ENCODE measurements at places on chromosomes 12 and 14.

DNA sequence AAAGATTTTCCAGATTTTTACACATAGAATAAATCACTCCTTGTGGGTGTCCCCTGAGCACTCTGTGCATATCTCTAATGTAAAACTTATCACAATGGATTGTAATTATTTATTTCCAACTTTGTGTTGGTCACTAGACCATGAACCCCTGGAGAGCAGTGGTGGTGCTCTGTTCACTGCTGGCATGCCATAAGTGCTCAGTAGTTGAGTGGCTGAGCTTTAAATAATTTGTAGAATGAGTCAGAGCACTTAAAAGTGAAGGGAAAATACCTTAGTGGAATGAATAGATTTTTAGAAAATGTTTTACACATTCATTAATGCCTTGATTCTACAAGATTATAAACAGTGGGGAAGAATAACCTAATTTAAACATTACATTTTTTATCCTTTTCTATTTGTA is 6.3 kb downstream of the MGAT4C start:
- no peak for DNase-seq

DNA sequence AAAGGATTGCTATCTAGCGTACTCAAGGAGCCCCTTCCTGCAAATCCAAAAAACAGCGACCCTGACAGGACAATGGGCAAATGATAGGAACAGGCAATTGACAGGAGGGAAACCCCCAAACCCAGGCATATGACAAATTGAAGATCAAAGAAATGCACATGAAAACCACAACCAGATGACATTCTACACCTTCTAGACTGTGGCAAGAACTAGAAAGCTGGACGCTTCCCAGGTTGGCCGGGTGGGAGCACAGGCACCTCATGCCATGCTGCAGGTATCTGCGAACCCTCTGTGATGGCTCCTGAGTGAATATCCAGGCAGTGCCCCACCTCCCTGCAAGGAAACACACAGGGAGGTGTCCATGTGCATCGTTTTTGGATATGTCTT is 37.1 kb downstream of the CMKLR1 start:
- DNase-seq: no peak

GRCh38 chr14:40240245-40240859 is 808.1 kb upstream of the FBXO33 start:
- no peak for DNase-seq

GRCh38 chr12:66449531-66449930 is 147.2 kb downstream of the HELB start:
- no peak for DNase-seq

DNA sequence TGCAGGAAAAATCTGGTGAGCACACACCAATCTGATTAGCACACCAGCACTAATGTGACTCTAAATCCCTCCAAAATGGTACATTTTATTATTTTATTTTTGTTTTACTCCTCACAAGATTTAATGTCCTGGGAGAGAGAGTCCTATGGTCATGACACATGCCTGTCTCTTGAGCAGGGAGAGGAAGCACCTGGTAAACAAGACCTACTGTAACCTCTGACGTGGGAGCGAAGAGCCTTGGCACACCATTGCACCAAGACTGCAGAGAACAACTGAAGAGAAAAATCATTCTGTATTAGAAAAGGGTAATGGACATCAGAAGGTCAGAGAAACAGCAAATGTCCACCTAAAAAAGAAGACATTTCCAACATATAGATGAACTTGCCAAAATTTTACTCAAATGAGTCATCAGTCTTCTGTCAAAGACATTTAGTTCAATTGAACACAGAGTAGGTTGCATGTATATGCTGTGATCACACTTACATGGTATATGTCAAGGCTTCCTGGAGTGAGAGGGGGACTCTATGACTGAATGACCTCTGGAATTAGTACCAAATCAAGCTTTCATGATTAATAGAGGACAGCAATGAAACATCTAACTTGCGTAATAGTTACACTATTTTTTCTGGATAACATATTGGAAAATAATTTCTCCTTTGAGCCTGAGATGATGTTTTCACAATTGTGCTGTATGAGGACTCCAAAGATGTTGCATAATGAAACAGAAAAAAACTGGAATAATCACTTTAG is 186.9 kb upstream of the FLRT2 start:
- DNase-seq: no peak

- DNase-seq: no peak
Observed at GRCh38 chr12:76643438-76643837, 83.9 kb upstream of the OSBPL8 start.

GRCh38 chr14:103854017-103854808 is 6.8 kb upstream of the PPP1R13B start:
- no peak for DNase-seq

DNA sequence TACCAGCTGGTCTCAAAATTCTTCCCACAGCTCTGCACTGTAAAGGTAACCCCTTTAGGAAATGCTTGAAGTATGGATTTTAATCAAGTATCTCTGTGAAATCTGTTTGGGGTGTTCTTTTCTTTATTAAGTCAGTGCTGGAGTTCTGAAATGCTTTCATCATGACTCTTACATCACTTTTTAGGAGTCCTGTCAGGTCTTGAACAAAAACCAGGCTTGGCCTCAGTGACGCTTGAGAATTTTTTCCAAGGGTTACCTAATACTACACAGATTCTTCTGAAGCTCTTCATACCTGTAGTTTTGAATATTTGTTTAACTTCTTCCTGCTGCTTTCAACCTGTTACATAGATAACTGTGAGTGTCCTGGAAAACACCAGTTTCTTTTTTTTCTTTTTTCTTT is 47.0 kb upstream of the KCNH3 start:
- no peak for DNase-seq
